ENCODE measurements at places on chromosomes 12 and 14.

- no peak for DNase-seq
Observed at GRCh38 chr12:4135919-4136605, 137.5 kb upstream of the CCND2 start.

DNA sequence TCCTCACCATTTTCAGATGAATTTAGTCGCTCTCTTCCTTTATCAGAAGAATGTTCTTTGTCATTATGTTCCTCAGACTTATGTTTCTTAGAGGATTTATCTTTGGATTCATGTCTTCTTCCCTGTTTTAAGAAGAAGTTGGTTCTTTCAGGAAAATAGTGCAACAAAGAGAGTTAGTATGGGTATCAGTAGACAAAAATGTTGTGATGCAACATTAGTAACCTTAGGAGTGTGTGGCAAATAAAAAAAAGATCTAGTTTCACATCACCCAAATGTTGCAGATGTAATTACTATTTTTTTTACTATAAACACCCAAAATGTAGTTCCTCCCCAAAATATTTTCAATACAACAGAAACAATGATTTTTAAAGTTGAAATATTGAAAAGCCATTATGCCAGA is 7.8 kb downstream of the RSRC2 start:
- DNase-seq: no peak

GRCh38 chr14:31059152-31059924 is 33.2 kb upstream of the STRN3 start:
- peak; percentile 57 for DNase-seq

- no peak for DNase-seq
Observed at GRCh38 chr12:102433304-102433703, 47.1 kb downstream of the IGF1 start.

DNA sequence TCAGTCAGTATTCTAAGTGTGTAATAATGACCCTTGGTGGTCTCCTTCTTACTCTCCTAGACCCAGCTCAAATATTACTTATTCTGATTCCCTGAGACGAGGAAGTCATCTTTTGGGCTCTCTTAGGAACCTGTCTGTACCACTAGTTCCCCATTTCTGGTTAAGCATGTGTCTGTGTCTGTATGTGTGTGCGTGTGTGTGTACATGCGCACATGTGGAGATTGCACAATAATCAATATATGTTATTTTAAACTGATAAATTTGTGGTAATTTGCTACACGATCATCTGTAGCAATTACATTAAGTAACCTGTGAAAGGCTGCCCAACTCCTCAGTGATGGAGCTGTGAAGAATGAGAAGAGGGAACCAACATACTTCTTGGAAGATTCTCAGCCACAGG is 132.2 kb downstream of the ASCL4 start:
- no peak for DNase-seq

DNA sequence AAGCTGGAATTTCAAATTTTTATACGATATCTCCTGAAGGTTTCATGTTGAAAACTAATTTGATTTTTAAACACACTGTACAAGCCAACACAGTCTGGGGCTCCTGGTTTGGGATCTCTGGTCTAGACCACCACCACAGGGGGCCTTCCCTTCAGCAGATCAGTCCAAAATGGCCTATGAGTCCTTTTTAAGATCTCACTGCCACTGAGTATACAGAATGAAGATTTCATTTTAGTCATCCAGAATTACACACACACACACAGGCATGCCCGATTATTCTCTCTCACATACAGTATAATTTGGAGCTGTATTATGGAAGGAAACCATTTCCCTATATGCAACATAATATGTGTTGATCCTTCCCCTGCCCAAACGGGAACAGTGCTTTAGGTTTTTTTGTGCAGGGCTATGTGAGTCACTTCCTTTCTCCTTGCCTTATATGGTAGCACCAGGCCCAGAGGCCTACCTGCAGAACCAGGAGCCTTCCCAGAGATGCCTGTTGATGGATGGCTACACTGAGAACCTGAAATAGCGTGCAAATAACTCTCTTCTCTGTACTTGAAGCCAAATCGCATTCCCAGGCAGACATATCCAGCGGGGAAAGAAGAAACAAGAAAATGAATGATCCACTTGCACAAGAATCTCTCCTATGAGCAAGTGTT is 28.1 kb upstream of the WNK1 start:
- no peak for DNase-seq

DNA sequence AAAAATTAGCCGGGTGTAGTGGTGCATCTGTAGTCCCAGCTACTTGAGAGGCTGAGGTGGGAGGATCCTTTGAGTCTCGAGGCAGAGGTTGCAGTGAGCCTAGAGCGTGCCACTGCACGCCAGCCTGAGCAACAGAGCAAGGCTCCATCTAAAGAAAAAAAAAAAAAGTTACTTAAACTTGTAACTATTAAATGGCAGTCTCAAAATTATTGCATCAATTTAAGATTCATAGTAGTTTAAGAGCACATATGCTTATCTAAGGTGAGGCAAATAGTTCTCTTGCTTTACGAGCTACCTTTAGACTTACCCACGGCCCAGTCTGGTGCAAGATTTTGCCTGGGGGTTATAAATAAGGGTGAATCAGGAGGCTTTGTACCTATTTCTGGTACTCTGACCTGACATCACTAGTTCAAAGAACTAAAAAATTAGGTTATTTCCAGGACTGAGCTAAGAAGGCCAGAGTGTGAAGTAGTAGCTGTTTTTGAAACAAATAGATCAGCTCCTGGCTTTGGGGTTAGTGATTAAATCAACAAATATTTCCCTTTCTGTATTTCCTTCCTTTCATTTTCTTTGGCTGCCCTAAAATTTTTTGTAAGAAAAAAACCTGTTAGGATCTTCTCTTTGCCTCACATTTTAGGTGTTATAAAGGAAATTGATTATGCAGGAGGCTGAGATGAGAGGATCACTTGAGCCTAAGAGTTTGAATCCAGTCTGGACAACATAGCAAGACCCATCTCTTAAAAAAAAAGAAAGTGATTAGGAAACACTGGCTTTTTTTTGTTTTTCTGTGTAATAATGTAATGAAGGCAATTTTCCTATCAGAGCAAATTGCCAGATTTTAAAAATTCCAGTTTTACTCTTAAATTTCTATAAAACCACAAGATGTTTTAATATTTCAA is 3.6 kb downstream of the MGAT2 start:
- DNase-seq: no peak

- DNase-seq: no peak
Observed at GRCh38 chr12:10362325-10362724, 27.5 kb downstream of the KLRK1 start.

- no peak for DNase-seq
Observed at GRCh38 chr14:88380405-88380804, 5.1 kb upstream of the SPATA7 start.

DNA sequence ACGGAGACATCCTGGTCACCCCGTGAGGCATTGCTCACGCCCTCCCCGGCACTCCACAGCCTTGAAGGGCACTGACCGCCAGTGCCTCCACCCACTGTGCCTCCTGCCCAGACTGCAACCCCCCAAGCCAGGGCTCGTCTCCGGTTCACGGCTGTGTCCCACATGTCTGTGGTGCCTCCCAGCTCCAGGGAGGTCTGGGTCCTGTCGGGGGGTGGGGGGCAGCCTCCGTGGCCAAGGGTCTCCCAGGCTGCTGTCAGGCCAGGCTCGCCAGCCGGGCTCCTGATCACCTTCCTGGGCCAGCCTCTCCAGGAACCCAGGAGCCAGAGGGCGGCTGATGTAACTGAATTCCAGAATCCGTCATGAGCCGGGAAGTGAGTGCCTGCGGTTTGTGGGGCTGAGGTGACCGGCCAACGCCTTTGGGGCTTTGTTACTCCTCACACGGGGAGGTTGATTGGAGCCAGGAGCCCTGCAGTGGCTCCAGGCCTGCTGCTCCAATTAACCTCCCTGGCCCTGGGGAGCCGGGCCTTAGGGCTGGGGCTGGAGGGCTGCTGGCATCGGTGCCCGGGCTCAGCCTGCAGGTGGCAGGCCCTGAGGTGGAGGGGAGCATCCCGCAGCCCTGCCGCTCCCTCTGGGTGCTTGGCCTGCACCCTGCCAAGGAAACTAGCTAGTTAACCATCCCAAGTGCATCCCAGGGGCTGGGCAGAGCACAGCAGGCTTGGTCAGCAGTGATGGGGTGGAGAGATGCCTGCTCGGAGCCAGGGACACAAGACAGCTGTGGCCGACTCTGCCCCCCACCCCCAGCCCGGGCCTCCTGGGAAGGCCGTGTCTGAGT is 36.4 kb upstream of the FBRSL1 start:
- no peak for DNase-seq

DNA sequence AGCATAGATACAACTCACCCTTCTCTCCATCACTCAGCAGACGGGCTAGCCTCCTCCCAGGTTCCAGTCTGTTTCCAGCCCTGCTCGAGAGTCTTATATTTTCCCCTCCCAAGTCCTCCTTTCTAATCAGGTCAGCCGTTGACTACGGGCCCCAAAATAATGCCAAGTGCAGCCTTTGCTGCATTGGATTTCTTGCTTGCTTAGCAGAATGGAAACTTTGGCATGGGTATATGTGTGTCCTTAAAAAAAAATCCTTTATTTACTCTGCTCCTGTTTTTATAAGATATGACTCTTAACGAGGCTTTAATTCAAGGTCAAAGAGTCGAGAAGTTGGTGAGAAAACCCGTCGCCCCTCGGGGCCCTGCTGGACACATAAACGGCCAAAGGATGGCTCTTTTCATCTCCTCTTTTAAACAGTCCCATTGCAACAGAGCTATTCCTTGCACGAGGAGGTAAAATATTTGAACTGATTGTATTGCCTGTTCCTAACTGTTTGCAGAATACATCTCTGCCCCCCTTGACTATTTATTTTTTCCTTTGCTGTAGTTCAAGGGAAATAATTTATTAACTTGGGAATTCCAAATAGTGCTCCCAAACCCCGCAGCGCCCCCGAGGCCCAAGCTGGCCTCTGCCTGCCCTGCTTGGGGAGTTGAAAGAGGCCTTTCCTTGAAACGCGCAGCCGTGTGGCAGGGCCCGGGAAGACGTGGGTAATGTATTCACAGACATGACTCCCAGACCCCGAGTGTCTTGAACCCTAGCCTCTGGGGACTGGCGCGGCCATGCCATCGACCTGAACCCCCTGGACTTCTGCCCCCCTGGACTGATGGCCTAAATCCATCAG is 156.5 kb upstream of the MYL2 start:
- no peak for DNase-seq

- DNase-seq: no peak
Observed at GRCh38 chr12:6946920-6947374, 3.1 kb downstream of the C12orf57 start.

DNA sequence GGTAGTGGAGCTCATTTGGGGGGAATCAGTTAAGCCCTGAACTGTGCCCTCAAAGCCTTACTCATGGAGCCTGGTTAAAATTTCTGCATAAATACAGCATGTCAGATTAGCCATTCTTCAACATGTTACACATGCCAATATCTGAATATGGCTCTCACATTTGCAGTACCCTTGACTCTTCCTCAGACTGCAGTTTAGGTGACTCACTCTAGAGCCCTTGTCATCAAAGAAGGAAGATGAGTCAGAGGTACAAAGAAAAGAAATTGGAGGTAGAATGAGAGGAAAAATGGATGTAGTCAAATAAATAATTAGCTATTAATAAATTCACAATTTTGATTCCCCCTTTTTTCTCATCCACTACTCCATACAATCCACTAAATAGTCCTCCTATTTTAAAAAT is 23.6 kb upstream of the OR4K2 start:
- no peak for DNase-seq

DNA sequence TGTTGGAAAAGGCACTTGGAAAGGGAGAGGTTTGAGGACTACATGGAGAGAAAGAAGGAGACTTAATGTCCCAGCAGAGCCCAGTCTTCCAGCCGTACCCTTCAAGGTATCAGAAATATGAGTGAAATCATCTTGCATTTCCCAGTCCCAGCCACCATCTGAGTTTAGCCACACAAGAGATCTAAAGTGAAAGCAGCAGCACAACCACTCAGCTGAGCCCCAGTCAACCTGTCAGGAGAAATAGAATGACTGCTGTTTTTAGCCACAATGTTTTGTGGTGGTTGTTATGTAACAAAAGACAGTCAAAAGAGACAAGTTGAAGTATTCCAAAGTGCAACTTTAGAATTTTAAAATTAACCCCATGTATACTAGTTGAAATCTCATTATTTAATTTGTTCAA is 28.0 kb downstream of the DERA start:
- no peak for DNase-seq

GRCh38 chr14:40417777-40418401 is 985.7 kb upstream of the FBXO33 start:
- no peak for DNase-seq

DNA sequence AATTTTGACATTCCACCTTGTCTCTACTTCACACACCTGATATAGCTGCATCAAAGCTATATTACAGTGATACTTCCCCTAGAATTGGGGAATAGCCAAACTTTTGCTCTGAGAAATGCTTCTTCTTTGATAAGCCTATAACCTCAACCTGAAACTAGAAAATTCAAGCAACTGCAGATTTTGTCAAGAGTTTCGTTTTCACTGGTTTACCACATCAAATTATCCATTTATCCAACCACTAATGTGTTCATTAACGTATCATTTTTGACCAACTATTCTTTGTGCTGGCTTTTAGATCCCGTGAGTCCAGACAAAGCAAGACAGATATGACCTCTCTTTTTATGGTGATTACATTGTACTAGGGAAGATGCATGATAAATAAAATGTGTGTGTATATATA is 13.5 kb upstream of the TAS2R46 start:
- no peak for DNase-seq

GRCh38 chr14:28102814-28103213 is 663.8 kb upstream of the FOXG1 start:
- no peak for DNase-seq

DNA sequence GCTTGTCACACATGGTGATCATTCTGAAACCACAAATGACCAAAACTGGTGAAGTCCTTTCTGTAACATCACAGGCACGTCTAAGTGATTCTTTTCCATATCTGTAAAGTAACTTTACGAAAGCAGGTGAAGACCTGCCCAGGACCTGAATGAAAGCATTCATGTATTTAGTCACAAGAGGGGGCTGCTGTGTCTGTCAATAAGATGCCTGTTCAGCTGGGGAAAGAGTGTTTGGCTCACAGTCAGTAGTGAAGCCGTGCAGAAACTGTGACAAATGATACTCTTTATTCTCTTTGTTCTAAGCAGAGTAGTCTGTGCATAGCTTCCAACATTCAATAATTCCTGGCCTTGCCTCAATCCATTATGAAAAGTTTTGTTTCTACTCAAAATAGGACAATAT is 373.5 kb upstream of the OR4E1 start:
- DNase-seq: no peak

GRCh38 chr14:104517867-104518266 is 61.7 kb upstream of the C14orf180 start:
- no peak for DNase-seq

- no peak for DNase-seq
Observed at GRCh38 chr12:43551971-43552559, at the start of gene ADAMTS20. Gene ADAMTS20 (minus strand): TSS chr12:43552203. CDS start chr12:43551921, 282 bp downstream.

DNA sequence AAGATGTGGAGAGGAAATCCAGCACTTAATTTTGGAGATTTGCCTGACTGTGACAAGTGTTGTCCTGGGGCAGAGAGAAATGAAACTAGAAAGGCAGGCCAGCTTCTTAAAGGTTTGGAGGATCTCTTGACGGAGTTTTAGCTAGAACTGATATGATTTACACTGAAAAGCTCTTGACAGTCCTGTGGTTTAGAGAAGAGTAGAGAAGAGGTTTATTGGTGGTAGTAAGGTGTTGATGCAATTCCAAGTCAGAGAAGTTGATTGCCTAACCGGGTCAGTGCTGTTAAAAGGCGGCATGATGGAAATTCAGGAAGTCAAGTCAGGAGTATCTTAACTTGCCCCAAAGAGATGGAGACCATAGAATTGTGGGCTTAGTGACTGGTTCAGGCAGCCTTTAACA is 89.0 kb upstream of the TRAF3 start:
- DNase-seq: no peak

All from AG04450 (cell line).